ENCODE measurements at places on chromosomes 2 and 18. TPM values are rescaled to one million over a fixed set of nuclear protein-coding genes. Genes with fewer than 3 reads are reported as not detected.

The C2orf66 gene
- total RNA-seq = not detected

The DNMT3A gene
- total RNA-seq = 5.8 TPM

The NOSTRIN gene
- total RNA-seq = 0.18 TPM

The TTN gene
- under 0.01 TPM for total RNA-seq

The TTC27 gene
- 20.9 TPM for total RNA-seq

The EMILIN1 gene
- total RNA-seq = 388 TPM

The GAREM1 gene
- 30.0 TPM for total RNA-seq

The RESP18 gene
- not detected for total RNA-seq

Measured in cardiac atrium fibroblast (primary cell).